ENCODE measurements at places on chromosomes 13 and 19. TPM values are rescaled to one million over a fixed set of nuclear protein-coding genes. Genes with fewer than 3 reads are reported as not detected.

Gene SBK2
- total RNA-seq = not detected

Gene KLK15
- total RNA-seq = not detected

Gene SYNGR4
- total RNA-seq = not detected

Gene WTIP
- total RNA-seq = 0.63 TPM

Gene MICOS13
- 49.4 TPM for total RNA-seq

Gene CASP14
- total RNA-seq = not detected

Gene MYO16
- not detected for total RNA-seq

Gene PROZ
- not detected for total RNA-seq

Gene FSD1
- 22.0 TPM for total RNA-seq

Gene CPB2
- not detected for total RNA-seq

Gene URAD
- total RNA-seq = not detected

- no peaks in the 10 kb centered on the region for H3K4me1 ChIP-seq
- no peaks in the 10 kb centered on the region for H3K36me3 ChIP-seq
- H3K27ac ChIP-seq = no peak overlapping the region
- no peak for DNase-seq
- H3K27me3 ChIP-seq = no peaks in the 10 kb centered on the region
These were observed 1047.5 kb upstream of the SPRY2 start for GRCh38 chr13:81388400-81388799.

GRCh38 chr13:95269756-95270155, 31.5 kb downstream of the ABCC4 start:
- no peak for DNase-seq
- no peak overlapping the region for H3K27ac ChIP-seq
- no peak overlapping the region for H3K4me3 ChIP-seq
- H3K27me3 ChIP-seq = no peaks in the 10 kb centered on the region

GRCh38 chr19:32830231-32831014, 39.1 kb downstream of the SLC7A9 start:
- no peaks in the 10 kb centered on the region for H3K4me1 ChIP-seq
- H3K4me3 ChIP-seq = no peak overlapping the region
- DNase-seq = no peak
- no peaks in the 10 kb centered on the region for H3K36me3 ChIP-seq
- no peak overlapping the region for H3K27ac ChIP-seq

DNA sequence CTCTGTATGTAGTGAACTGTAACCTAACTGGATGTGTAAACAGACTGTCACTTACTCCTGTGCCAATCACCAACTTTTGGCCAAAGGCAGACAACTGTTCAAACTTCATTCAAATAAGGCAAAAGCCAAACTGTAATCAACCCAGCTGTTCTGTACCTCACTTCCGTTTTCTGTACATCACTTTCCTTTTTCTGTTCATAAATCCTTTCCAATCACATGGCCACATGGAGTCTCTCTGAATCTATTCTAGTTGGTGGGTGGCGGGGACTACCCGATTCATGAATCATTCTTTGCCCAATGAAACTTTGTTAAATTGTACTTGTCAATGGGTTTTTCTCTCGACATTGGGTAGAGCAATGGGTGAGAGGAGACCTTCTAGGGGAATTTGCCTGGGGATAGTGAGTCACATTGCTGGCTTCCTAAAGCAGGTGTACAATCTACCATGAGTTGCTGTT, 178.3 kb upstream of the RFC3 start:
- H3K4me1 ChIP-seq = peaks cover 39% of the 10 kb centered on the region
- H3K27me3 ChIP-seq = peaks cover 1% of the 10 kb centered on the region
- DNase-seq = peak; percentile 78

- H3K27me3 ChIP-seq = no peaks in the 10 kb centered on the region
- H3K4me3 ChIP-seq = no peak overlapping the region
- DNase-seq = no peak
- H3K36me3 ChIP-seq = no peaks in the 10 kb centered on the region
- no peak overlapping the region for H3K27ac ChIP-seq
These were observed 350.9 kb upstream of the NBEA start for GRCh38 chr13:34591129-34591528.

- no peak overlapping the region for H3K4me3 ChIP-seq
- DNase-seq = peak; percentile 85
- H3K27ac ChIP-seq = no peak overlapping the region
- peaks cover 10% of the 10 kb centered on the region for H3K4me1 ChIP-seq
- no peaks in the 10 kb centered on the region for H3K36me3 ChIP-seq
- H3K27me3 ChIP-seq = peaks cover 14% of the 10 kb centered on the region
These were observed 64.2 kb upstream of the UQCRFS1 start for GRCh38 chr19:29277102-29277501.

DNA sequence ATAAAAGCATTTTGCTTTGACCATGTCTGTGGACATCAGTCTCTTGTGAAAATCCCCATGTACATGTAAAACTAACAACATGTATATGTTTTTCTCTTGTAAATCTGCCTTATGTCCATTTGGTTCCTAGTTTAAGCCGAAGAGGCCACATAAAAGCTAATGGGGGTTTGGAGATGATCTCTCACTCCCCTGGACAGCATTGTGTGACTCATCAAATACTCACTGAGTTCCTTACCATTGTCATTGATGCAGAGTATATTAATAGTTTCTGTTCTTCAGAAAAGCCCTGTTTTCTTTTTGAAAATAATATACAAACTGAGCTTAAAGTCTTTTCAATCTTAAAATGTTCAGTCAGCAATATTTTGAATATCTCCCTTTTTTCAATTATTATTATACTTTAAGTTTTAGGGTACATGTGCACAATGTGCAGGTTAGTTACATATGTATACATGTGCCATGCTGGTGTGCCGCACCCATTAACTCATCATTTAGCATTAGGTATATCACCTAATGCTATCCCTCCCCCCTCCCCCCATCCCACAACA, 536.7 kb upstream of the HTR2A start:
- DNase-seq = no peak
- no peaks in the 10 kb centered on the region for H3K36me3 ChIP-seq
- no peaks in the 10 kb centered on the region for H3K27me3 ChIP-seq
- no peak overlapping the region for H3K4me3 ChIP-seq
- no peaks in the 10 kb centered on the region for H3K4me1 ChIP-seq

GRCh38 chr13:106610486-106610885, 42.5 kb upstream of the ARGLU1 start:
- H3K27me3 ChIP-seq = peaks cover 14% of the 10 kb centered on the region
- no peak for DNase-seq
- no peaks in the 10 kb centered on the region for H3K36me3 ChIP-seq
- no peak overlapping the region for H3K27ac ChIP-seq
- no peaks in the 10 kb centered on the region for H3K4me1 ChIP-seq
- no peak overlapping the region for H3K4me3 ChIP-seq

- H3K27me3 ChIP-seq = peaks cover 4% of the 10 kb centered on the region
- no peak overlapping the region for H3K4me3 ChIP-seq
- DNase-seq = no peak
- no peaks in the 10 kb centered on the region for H3K36me3 ChIP-seq
- no peaks in the 10 kb centered on the region for H3K4me1 ChIP-seq
These were observed 55.2 kb downstream of the ERCC5 start for GRCh38 chr13:102901056-102901455.

DNA sequence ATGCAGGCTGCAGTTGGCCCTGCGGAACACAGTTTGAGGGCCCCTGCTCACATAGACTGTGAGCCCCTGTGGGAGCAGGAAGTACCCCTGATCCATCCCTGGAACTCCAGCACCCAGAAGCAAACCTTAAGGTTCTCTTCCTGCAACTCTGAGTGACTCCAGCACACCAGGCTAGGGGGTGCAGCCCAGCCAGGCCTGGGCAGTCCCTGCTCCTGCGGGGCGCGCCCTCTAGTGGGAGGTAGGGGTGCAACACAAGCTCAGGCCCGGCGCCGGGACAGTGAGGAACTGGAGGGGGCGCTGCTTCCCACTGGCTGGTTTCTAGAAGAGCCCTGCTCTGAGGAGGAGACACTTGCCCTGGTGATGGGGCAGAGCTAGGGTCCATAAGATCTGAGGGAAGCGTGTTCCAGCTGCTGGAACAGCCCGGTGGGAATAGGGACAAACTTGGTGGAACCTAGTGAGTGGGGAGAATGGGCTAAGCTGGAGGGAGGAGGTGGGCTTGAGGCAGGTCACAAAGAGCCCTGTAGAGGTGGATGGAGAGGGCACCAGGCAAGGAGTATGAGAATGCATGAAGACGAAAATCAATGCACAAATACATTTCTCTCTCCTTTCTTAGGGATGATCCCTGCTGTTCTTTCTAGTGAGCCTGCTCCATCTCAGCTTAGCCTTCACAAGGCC, 5.0 kb downstream of the ZSCAN5A start:
- H3K4me3 ChIP-seq = no peak overlapping the region
- DNase-seq = peak; percentile 78
- no peaks in the 10 kb centered on the region for H3K27me3 ChIP-seq

DNA sequence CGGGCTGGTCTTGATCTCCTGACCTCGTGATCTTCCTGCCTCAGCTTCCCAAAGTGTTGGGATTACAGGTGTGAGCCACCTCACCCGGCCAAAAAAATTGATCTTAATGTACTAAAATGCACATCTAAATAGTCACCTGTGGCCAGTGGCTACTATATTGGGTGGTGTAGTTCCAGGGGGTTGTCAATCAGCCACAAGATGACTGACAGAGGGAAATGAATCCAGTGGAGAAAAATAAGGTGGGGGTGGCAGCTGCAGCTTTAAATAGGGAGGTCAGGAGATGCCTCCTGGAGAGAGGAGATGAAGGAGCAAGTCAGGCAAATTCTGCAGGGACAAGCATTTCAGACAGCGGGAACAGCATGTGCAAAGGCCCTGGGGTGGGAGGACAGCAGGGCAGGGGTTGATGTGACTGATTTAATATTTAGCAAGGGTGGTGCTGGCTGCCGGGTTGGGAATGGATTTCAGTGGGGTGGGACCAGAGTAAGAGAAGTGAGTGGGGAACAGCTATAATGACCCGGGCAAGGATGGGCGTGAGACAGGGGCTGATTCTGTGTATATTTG, 18.0 kb downstream of the TIMM13 start:
- DNase-seq = no peak
- H3K27ac ChIP-seq = no peak overlapping the region
- no peaks in the 10 kb centered on the region for H3K36me3 ChIP-seq

DNA sequence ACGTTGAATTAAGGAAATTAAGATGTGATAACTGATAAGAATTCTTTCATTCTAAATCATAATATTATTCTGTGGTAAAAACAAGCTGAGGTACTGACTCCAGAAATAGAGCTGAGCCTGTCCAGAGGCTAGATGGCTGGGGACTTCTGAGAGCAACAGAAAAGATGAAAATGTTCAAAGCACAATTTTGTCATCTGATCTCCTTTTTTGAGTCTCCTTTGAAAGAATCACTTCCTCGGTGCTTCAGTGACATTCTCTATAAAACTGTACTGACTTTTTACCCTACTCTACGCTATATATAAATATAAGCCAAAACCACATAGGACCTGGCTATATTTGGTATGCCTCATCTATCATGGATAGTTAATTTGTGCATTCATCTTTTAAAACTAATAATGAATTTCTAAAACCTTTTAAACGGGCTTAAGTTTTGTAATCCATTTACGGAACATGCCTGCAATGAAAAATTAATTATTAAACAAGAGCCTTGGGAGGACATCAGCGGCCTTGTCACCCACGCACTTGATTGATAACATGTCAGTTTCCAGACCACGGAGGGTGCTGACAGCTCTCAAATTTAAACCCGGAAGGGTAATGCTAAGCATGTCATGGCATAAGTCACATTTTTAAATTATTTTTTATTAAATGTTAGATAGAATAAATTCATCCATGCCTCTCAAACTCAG, 235.5 kb downstream of the PCDH9 start:
- DNase-seq = no peak
- H3K27me3 ChIP-seq = no peaks in the 10 kb centered on the region
- no peak overlapping the region for H3K4me3 ChIP-seq
- H3K36me3 ChIP-seq = no peaks in the 10 kb centered on the region

- H3K36me3 ChIP-seq = no peaks in the 10 kb centered on the region
- no peaks in the 10 kb centered on the region for H3K4me1 ChIP-seq
- no peaks in the 10 kb centered on the region for H3K27me3 ChIP-seq
- H3K27ac ChIP-seq = no peak overlapping the region
These were observed 528.7 kb downstream of the RFC3 start for GRCh38 chr13:34346626-34347025.

DNA sequence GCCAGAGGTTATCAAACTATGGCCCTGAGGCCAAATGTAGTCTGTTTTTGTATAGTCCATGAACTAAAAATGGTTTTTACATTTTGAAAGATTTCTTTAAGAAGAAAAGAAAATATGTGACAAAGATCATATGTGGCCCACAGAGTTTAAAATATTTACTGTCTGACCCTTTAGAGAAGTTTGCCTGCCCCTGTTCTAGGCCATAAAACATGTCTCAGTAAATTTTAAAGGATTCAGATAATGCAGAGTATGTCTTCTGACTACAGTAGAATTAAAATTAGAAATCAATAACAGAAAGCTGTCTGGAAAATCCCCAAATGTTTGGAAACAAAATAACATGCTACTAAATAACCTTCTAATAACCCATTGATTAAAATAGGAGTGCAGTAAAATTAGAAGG, 86.3 kb downstream of the KCNRG start:
- H3K27ac ChIP-seq = no peak overlapping the region
- peaks cover 50% of the 10 kb centered on the region for H3K4me1 ChIP-seq
- H3K27me3 ChIP-seq = no peaks in the 10 kb centered on the region
- no peak overlapping the region for H3K4me3 ChIP-seq
- no peak for DNase-seq
- peaks cover 38% of the 10 kb centered on the region for H3K36me3 ChIP-seq

GRCh38 chr19:7869453-7869909, 4.7 kb downstream of the PRR36 start:
- H3K27ac ChIP-seq = no peak overlapping the region
- no peaks in the 10 kb centered on the region for H3K36me3 ChIP-seq
- H3K4me3 ChIP-seq = peak overlapping the region; percentile 75
- H3K4me1 ChIP-seq = peaks cover 34% of the 10 kb centered on the region

DNA sequence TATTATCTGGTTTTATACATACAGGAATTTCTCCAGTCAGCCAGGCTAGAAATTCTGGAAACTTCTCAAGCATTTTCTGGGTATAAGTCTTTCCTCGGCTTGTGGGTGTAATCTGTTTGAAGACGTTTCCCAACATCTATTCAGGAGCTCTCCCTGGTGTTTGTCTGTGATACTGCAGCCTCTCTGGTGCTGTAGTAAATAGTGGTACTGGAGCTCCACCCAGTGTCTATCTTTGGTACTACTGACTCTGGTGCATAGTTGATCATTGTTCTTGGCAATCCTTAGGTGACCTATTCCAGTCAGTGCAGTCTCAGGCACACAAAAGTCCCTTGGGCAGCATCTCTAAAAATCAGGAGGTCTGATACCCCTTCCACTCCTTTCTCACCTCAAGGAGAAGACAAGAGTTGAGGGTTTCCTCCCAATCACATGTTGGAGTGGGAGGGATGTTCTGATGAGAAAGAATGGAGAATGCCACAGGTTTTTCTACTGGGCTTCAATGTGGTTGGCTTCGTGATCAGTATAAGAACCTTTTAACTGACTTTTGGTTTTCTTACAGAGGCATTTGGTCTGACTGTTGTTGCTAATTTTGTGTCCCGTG, 115.5 kb downstream of the CYSLTR2 start:
- no peaks in the 10 kb centered on the region for H3K36me3 ChIP-seq
- no peak overlapping the region for H3K4me3 ChIP-seq
- peak; percentile 93 for DNase-seq

GRCh38 chr19:13748169-13748828, 16.0 kb upstream of the MRI1 start:
- H3K36me3 ChIP-seq = peaks cover 13% of the 10 kb centered on the region
- H3K27me3 ChIP-seq = no peaks in the 10 kb centered on the region
- H3K4me3 ChIP-seq = peak overlapping the region; percentile 93
- peak overlapping the region; percentile 90 for H3K27ac ChIP-seq
- DNase-seq = peak; percentile 42

Data from activated CD8-positive, alpha-beta T cell treated with anti-CD3 and anti-CD28 coated beads for 36 hours (primary cell).